ENCODE measurements at places on chromosomes 16 and 17. TPM values are rescaled to one million over a fixed set of nuclear protein-coding genes. Genes with fewer than 3 reads are reported as not detected.

- no peaks in the 10 kb centered on the region for H3K4me1 ChIP-seq
- no peaks in the 10 kb centered on the region for H3K27me3 ChIP-seq
- no peak overlapping the region for H3K27ac ChIP-seq
- no peak overlapping the region for H3K4me3 ChIP-seq
These were observed 15.6 kb upstream of the TEX2 start for GRCh38 chr17:64278614-64279013.

- H3K4me1 ChIP-seq: no peaks in the 10 kb centered on the region
- no peak for DNase-seq
- H3K36me3 ChIP-seq: peaks cover 15% of the 10 kb centered on the region
- no peaks in the 10 kb centered on the region for H3K27me3 ChIP-seq
- H3K27ac ChIP-seq: no peak overlapping the region
- no peak overlapping the region for H3K4me3 ChIP-seq
These were observed 8.2 kb upstream of the BAIAP3 start for GRCh38 chr16:1325261-1325660.

- DNase-seq: no peak
- H3K4me1 ChIP-seq: no peaks in the 10 kb centered on the region
- H3K4me3 ChIP-seq: no peak overlapping the region
- H3K36me3 ChIP-seq: no peaks in the 10 kb centered on the region
- H3K27me3 ChIP-seq: no peaks in the 10 kb centered on the region
These were observed 957 bp downstream of the MYL4 start for GRCh38 chr17:47210105-47210504.

DNA sequence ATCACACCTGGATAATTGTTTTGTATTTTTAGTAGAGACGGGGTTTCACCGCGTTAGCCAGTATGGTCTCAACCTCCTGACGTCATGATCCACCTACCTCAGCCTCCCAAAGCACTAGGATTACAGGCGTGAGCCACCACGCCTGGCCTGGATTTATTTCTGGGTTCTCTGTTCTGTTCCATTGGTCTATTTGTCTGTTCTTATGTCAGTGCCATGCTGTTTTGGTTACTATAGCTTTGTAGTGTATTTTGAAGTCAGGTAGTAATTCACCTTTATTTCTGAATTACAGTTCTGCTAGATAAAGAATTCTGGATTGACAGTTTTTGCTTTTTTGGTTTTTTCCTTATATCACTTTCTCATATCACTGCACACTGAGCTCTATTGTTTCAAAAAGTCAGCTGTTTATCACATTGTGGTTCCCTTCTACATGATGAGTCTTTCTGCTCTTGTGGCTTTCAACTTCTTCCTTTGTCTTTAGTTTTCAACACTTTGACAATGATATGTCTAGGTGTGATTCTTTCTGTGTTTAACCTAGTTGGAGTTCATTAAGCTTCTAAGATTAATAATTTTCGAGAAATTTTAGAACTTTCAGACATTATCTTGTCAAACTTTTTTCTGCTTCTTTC lies 98.2 kb downstream of the CA4 start:
- no peaks in the 10 kb centered on the region for H3K4me1 ChIP-seq
- DNase-seq: no peak
- H3K27me3 ChIP-seq: no peaks in the 10 kb centered on the region
- no peak overlapping the region for H3K4me3 ChIP-seq

DNA sequence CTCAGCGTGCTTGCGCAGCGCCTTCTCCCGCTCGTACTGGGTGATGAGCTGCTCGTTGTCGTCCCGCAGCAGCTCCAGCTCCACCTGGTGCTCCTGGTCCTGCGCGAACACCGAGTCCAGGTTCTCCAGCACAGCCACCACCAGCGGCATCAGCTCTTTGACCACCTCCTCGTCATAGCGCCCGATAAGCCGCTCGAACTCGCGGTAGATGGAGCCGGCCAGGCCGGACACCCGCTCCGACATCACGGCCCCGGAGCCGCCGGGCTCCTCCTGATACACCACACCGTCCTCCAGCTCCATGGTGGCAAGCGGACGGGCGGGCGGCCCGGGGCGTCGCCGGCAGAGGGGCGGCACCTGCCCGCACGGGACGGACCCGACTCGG lies 320 bp downstream of the SPAG9 start:
- no peak for DNase-seq
- peak overlapping the region; percentile 98 for H3K27ac ChIP-seq
- no peaks in the 10 kb centered on the region for H3K27me3 ChIP-seq
- H3K36me3 ChIP-seq: no peaks in the 10 kb centered on the region
- peaks cover 5% of the 10 kb centered on the region for H3K4me1 ChIP-seq

DNA sequence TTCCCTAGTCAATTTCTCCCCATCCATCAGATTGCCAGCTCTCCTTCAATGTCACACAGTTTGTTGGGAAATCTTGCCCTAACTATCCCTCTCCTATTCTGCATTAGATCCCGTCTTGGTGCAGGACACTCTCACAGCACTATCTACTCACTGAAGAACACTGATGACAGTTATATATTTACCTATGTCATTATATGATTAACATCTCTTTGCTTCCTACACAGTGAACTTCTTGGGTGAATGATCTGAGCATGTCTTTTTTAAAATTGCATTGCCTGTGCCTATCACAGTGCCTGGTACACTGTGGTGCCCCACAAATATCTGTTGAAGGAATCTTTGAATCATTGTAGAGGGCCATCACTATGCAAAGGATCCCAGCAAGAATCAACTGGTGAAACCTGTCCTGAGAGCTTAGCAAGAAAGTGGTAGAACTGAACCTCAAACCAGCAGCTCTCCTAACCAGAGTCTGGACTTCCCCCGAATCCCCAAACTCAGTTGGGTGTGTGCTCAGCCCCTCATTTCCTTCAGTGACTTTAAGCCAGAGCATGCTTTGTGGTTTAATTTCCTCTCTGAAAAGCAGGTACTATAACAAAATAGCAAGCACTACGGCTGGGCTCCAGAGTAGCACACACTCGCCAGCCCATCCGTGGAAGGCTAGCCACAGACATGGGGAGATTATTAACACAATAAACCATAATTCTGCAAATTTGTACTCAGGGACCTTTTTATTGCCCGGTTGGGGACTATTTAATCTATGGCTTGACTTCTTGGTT lies 680.7 kb upstream of the SALL1 start:
- peaks cover 2% of the 10 kb centered on the region for H3K27me3 ChIP-seq
- no peak for DNase-seq
- H3K4me1 ChIP-seq: no peaks in the 10 kb centered on the region

DNA sequence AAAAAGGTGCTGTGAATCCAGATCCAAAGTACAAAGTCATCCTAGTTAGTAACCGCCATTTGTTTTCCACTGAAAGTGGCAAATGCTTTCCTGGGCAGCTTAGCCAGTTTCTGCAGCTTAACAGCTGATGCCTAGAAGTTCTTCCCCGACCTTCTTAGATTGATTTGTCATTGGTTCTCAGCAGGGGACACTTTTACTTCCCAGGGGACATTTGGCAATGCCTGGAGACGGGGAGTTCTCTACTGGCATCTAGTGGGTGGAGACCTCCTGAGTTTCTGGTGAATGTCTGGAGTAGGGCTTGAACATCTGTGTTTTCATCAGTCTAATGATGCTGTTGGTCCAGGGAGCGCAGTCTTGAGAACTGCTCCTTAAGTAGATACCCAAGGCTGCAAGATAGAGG lies 7.6 kb downstream of the DNAJA3 start:
- H3K27me3 ChIP-seq: no peaks in the 10 kb centered on the region
- DNase-seq: no peak
- peaks cover 33% of the 10 kb centered on the region for H3K36me3 ChIP-seq
- H3K4me1 ChIP-seq: no peaks in the 10 kb centered on the region

DNA sequence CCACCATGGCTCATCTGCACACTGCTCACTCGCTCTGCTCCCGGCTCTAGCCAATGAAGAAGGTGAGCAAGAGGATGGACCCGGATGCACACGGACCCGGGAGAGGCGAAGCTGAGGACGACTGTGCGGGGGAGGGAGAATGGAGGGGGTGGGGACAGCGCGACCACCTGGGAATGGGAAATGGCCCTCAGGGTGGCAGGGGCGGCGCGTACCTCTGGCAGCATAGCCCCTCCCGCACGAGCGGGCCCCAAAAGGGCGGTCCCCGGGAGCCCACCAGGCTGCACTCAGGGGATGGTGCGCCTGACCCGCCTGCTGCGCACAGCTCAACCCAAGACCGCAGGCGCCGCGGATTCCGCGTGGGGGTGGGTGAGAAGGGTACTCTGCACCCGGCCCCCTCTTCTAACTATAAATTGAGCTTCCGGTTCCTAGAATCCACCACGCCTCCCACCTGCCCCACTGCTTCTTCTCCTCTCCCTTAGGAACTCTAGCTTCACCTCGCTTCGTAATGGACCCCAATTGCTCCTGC lies 6.1 kb downstream of the MT1H start:
- no peaks in the 10 kb centered on the region for H3K27me3 ChIP-seq
- no peak overlapping the region for H3K4me3 ChIP-seq
- H3K36me3 ChIP-seq: no peaks in the 10 kb centered on the region
- DNase-seq: no peak

- H3K27me3 ChIP-seq: no peaks in the 10 kb centered on the region
- no peaks in the 10 kb centered on the region for H3K36me3 ChIP-seq
- no peaks in the 10 kb centered on the region for H3K4me1 ChIP-seq
- H3K27ac ChIP-seq: no peak overlapping the region
These were observed 535.7 kb upstream of the HSBP1 start for GRCh38 chr16:83271970-83272575.

- no peak overlapping the region for H3K27ac ChIP-seq
- DNase-seq: no peak
- no peak overlapping the region for H3K4me3 ChIP-seq
- H3K4me1 ChIP-seq: no peaks in the 10 kb centered on the region
- H3K27me3 ChIP-seq: no peaks in the 10 kb centered on the region
These were observed 102.8 kb upstream of the CCL1 start for GRCh38 chr17:34465789-34466188.

- peak overlapping the region; percentile 37 for H3K4me3 ChIP-seq
- H3K27ac ChIP-seq: peak overlapping the region; percentile 70
- peaks cover 23% of the 10 kb centered on the region for H3K4me1 ChIP-seq
- no peak for DNase-seq
- H3K27me3 ChIP-seq: no peaks in the 10 kb centered on the region
- no peaks in the 10 kb centered on the region for H3K36me3 ChIP-seq
These were observed 174.8 kb downstream of the UTP18 start for GRCh38 chr17:51435171-51435552.

GRCh38 chr17:45296003-45296832 lies 20.6 kb downstream of the MAP3K14 start:
- H3K36me3 ChIP-seq: no peaks in the 10 kb centered on the region
- peaks cover 26% of the 10 kb centered on the region for H3K4me1 ChIP-seq
- no peak overlapping the region for H3K4me3 ChIP-seq
- no peaks in the 10 kb centered on the region for H3K27me3 ChIP-seq
- DNase-seq: no peak

DNA sequence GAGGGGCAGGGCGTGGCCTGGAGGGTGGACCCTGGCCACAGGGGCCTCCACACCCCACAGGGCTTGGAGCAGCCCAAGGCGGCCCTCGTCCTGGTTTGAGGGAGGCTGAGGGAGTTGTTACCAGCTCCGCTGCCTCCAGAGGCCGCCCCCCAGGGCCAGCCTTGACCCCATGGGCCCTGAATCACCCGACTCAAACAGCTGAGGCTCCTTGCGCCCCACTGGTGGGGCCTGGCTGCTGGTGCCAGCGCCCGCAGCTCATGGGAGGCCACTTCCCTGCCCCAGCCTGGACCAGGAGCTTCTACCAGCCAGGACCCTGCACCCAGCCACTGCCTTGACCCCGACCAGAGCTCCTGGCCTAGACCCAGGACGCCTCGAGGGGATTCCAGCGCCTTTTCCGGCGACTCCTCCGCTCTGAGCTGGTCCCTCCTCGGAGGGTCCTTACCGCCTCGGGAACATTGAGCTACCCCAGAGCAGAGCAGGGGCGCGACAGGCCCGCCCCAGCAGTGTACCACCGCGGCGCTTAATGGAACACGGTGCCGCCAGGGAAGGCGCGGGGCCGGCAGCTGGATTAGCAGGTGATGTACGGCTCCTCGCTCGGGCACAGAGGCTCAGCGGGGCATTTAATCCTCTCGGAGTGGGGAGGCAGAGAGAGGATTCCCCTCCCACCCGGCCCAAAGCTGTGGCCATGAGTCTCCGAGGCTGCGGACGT lies 37.2 kb downstream of the GSE1 start:
- no peak overlapping the region for H3K27ac ChIP-seq
- H3K4me1 ChIP-seq: peaks cover 33% of the 10 kb centered on the region
- peaks cover 6% of the 10 kb centered on the region for H3K36me3 ChIP-seq
- H3K4me3 ChIP-seq: no peak overlapping the region
- DNase-seq: no peak

GRCh38 chr17:75894049-75894733 lies 2.6 kb downstream of the TRIM65 start:
- DNase-seq: no peak
- H3K27me3 ChIP-seq: no peaks in the 10 kb centered on the region
- H3K4me1 ChIP-seq: peaks cover 17% of the 10 kb centered on the region
- H3K27ac ChIP-seq: no peak overlapping the region
- no peak overlapping the region for H3K4me3 ChIP-seq
- peaks cover 7% of the 10 kb centered on the region for H3K36me3 ChIP-seq

DNA sequence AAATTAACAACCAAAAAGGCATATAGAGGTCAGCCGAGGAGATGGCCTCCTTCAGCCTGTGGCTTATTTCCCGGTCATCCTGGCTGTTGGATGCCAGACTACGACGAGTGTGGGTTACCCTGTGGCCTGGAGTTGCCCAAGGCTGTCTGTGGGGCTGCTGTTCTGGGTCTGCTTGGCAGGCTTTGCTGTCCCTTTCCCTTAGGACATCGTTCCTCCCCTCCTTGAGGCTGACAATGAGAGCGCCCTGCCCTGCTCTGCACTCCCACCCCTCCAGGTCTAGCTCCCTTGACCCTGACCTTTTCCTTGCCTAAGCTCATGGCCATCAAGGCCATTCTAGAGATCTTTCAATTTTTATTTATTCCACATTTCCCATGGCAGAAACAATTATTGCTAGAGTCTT lies 1.9 kb upstream of the CBFB start:
- H3K27ac ChIP-seq: no peak overlapping the region
- no peaks in the 10 kb centered on the region for H3K27me3 ChIP-seq
- H3K36me3 ChIP-seq: no peaks in the 10 kb centered on the region
- DNase-seq: no peak
- H3K4me1 ChIP-seq: peaks cover 12% of the 10 kb centered on the region

The RPL27 gene
- total RNA-seq: 188 TPM

The HS3ST2 gene
- total RNA-seq: 0.08 TPM

The PHKG2 gene
- 9.2 TPM for total RNA-seq

The ZNF385C gene
- total RNA-seq: 0.19 TPM

The NACA2 gene
- total RNA-seq: not detected

The PRDM7 gene
- not detected for total RNA-seq

The SPATA32 gene
- not detected for total RNA-seq
